ENCODE measurements at places on chromosomes 1 and 21.

DNA sequence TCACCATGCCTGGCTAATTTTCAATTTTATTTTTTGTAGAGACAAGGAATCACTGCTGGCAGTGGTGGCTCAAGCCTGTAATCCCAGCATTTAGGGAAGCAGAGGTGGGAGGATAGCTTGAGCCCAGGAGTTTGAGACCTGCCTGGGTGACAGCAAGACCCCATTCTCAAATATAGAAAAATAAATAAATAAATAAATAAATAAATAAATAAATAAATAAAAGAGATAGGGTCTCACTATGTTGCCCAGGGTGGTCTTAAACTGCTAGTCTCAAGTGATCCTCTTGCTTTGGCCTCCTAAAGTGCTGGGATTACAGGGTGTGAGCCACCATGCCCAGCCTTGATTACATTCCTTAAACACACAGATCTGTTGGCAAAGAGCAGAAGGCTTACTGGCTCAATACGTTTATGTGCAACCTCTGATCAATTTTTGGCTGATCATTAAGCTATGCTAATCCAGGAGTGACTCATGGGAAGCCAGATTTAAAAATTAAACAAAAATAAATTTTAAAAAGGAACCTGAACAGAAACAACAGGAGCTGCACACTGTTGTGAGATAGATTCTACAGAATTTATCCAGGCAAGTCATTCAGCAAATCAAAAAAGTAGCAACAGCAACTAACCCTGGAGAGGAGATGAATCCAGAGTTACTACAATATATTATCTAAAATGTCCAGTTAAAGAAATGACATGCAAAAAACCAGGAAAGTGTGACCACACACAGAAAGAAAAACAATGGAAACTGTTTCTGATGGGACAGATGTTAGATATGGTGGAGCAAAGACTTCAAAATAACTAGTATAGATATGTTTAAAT, 79.4 kb downstream of the RPE65 start:
- DNase-seq: no peak

DNA sequence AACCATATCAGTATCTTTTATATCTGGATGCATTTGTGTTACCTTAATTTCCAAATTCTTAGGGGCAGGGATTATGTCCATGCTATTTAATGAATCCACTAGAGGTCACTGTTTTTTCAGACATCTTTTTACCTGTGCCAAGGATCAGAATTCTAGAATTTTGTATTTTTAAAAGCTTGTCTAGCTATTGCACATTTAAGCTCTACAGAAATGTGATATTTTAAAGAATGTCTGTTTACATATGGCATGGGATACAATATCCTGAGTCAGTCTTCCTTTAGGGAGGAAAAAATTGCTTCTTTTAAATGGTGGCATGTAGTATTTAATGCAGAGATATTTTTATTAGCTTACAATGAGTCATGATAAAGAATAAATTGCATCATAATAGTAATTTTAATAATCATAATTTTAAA, 11.3 kb downstream of the RPAP2 start:
- DNase-seq: no peak

- no peak for DNase-seq
These were observed 632 bp downstream of the PEX19 start for GRCh38 chr1:160284220-160284781.

- DNase-seq: no peak
These were observed 102.0 kb downstream of the FMN2 start for GRCh38 chr1:240193679-240194078.

- no peak for DNase-seq
These were observed 1280.1 kb downstream of the KCNT2 start for GRCh38 chr1:195328102-195328501.

DNA sequence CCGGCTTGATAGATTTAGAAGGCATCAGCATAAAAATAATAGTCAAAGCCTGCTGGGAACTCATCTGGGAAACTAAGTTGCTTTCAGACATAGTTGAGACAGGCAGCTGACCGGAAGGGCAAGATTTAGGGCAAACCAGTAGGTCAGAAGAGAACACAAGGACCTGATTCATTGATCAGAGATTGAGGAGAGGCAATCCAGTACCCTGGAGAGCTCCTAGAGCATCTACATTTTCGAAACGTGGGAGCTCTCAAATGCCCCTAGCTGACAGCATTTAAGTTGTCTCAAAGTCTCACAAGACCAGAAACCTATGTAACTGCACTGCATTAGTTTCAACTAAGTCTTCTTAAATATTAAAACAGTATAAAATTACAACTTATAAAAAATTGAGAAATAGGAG, 22.9 kb upstream of the MTF2 start:
- no peak for DNase-seq

DNA sequence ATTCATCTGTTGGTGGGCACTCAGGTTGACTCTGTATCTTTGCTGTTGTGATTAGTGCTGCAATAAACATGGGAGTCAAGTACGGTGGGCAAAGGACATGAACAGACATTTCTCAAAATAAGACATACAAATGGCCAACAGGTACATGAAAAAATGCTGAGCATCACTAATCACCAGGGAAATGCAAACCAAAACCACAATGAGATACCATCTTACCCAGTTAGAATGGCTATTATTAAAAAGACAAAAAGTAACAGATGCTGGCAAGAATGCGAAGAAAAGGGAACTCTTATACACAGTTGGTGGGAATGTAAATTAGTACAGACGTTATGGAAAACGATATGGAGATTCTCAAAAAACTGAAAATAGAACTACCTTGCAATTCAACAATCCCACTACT, 98.9 kb downstream of the TMEM53 start:
- no peak for DNase-seq

DNA sequence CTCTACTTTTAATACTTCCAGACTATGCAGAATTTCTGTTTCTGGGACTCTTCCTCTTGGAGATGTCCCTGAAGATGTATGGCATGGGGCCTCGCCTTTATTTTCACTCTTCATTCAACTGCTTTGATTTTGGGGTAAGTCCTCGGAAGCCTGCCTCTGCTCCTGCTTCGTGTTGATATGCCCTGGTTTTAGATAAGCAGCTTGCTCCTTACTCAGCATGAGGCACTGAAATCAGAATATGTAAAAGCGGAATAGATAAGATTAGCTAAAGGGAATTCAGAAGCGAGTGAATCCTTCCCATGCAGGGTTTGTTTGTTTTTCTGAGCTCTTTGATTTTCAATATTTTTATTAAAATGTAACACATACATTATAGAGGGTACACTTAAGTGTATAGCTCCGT, 234.7 kb downstream of the CACNA1E start:
- DNase-seq: no peak

- DNase-seq: no peak
These were observed 29.3 kb upstream of the ACTRT2 start for GRCh38 chr1:2991753-2992495.

GRCh38 chr1:246459221-246459620, 47.9 kb downstream of the SMYD3 start:
- no peak for DNase-seq

- no peak for DNase-seq
These were observed 142.0 kb downstream of the AJAP1 start for GRCh38 chr1:4796161-4797015.

DNA sequence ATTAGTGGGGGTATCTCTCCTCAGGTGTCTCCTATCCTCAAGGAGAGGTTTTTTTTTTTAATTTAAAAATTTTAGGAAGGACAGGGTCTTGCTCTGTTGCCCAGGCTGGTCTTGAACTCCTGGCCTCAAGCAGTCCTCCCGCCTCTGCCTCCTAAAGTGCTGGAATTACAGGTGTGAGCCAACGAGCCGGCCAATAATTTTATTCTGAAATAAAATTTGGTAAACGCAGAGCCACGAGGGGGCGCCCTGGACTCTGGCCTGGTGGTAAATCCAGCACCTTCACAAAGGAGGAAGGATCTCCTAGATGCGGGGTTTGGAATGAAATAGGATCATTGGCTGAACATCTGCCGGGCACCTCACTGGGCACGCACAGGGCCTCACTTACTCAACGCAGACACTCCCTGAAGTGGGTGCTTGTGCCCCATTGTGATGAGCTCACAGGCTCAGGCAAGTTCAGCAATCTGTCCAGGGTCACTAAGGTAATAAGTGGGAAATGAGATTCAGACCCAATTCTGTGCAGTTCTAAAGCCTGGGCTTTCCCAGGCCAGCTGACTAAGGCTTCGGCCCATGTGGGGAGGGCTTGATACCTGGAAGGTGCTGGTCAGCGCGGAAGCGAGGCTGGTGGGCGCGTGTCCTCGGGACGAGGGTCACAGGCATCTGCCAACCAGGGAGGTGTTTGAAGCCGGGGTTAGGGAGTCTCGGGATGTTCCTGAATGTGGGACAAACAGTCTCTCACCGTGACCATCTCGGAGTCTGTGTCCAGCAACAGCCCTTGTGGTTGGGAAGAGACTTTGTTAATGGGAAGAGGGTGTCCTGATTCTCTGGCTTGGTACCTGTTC, 32.7 kb upstream of the ETV3 start:
- no peak for DNase-seq

- DNase-seq: no peak
These were observed 355.7 kb upstream of the TMPRSS15 start for GRCh38 chr21:18759267-18759666.

GRCh38 chr1:231216498-231216897, 24.5 kb upstream of the GNPAT start:
- DNase-seq: no peak

DNA sequence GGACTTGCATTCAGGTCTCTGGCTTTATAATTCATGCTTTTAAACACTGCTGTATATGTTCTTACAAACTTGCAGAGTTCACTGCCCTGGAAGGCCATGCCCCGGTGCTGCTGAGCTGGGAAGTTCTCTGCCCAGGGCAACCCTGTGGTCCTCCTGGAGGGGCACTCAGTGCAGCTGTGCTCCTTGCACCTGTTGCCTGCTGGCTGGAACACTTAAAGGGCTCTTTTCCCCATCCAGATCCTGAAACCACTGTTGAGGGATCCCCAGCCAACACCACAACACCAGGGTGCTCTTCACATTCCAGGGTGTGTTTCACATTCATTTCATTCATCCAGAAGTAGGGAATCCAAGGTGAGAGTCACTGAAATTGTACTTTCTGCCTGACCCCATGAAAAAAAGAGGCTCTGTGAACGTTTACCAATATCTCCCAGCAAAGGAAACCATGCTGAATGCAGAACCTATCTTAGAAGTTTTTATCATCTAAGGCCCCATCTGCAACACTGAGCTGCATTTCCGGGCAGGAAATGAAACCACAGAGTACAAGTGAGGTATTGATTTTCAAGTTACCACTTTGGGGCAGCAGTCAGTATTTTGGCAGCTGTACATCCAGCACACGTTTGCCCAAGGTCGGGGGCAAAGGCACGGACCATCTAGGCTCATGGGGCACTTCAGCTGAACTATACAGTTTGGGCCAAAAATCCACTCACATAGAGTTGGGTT, 16.4 kb upstream of the KIAA0040 start:
- DNase-seq: no peak

GRCh38 chr1:941588-942383, 17.3 kb downstream of the NOC2L start:
- peak; percentile 77 for DNase-seq

DNA sequence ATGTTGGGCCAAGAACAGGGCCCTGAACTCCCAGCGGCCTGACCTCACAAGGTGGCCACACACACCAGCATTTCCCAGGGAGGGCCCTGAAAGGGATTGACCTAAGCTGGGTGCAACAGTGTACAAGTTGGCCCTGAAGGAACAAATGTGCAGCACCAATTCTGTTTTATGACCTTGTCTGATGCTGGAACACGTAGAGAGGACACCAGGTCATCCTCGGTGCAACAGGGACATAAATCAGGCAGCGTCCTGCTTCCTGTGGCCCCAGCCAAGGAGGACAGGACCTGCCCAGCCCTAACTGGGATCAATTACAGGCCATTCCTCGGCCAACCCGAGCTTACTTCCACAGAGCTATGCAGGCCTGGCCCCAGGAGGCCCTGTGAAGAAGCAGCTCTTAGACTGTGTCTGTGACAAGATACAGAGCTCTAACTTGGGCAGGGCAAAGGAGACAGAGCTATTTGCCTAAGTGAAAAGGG, 12.8 kb upstream of the PHC2 start:
- no peak for DNase-seq

DNA sequence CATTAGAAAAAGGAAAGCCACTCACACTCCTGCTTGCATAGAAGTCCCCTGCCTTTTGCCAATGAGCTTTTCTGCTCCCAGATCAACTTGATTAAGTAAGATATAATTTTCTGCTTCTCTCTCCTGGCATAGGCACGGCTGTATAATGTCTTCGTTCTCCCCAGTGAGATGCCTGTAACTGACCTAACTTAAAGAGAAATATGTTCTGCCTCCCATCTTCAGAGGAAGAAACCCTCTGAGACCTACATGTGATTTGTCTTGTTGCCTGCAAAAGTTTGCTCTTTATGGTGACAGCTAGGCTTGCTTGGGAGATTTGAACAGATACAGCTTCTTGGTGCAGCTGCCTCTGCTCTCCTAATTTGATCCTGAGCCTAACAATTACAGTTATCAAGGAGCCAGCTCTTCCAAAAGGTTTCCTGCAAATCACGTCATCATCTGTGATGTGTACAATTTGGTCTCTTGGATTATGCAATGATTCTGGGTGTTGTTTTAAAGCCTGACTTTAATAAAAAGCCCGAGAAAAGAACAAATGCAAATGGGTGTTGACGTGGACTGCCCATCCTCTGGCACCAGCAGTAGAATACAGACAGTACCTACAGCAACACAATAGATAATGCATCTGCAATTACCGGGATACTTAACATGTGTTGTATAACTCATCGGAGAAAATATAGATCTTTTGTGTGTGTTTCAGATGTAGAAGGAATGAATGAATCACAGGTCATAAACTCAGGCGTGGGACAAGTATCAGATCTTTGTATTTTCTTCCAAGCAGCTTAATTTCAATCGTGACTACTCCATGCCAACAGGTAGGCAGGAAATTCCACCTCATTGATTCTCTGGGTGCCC, 76.2 kb upstream of the KAZN start:
- DNase-seq: no peak

DNA sequence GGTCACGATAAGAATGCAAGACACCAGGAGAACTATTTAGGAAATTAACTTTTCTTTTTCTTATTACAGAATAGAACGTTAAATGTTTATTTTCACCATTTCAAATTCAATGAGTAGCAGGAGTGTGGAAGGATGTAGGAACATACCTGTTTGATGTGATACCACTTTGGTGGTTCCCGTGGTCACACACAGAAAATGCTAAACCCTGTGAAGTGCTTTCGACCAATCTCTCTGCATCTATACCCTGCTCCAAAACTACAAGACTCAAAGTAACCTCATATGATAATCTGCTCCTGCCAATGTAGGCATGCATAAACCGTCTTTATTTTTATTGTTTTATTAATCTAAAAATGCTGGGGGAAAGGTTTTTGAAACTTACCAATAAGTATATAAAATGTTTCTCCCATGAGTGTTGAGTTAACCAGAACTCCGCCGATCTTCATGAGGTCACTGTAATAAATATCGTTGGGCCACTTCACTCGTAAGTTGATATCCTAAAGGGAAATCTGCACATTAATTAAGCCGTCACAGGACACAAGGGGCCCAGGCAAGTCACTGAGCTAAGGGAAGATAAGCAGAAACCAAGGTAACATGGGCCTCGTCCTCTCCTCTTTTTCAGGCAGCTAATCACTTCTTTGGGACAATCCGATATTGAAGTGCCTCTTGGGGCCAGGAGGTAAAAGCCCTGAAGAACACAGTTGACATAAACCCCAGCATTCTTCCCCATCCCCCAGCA, 60.6 kb downstream of the SIM2 start:
- no peak for DNase-seq
